ENCODE measurements at places on chromosomes 7 and 10.

- no peak overlapping the region for H3K27ac ChIP-seq
- no peaks in the 10 kb centered on the region for H3K36me3 ChIP-seq
- no peak for DNase-seq
- no peaks in the 10 kb centered on the region for H3K27me3 ChIP-seq
- H3K4me3 ChIP-seq: no peak overlapping the region
These were observed 35.1 kb upstream of the PCGF5 start for GRCh38 chr10:91185239-91185875.

- H3K4me3 ChIP-seq: no peak overlapping the region
- no peak for DNase-seq
- H3K27ac ChIP-seq: no peak overlapping the region
- peaks cover 7% of the 10 kb centered on the region for H3K27me3 ChIP-seq
- H3K4me1 ChIP-seq: peaks cover 7% of the 10 kb centered on the region
- H3K36me3 ChIP-seq: no peaks in the 10 kb centered on the region
These were observed 5.6 kb upstream of the DLG5 start for GRCh38 chr10:77932016-77932715.

DNA sequence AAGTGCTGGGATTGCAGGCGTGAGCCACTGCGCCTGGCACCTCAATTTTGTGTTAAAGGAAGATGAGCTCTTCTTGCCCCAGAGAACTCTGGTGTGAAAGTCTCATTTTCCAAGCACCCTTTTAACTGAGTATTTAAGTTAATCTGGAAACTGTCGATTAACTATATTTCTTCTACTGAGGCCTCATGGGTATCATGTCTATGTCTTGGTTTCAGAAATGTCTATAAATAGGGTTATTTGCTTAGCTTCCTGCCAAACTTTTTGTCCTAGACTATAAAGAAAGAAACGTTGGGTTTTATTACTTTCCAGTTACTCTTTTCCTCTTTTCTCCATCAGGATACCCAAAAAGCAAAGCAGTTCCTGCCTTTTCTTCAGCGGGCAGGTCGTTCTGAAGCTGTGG lies 102.4 kb downstream of the LRRC4 start:
- peaks cover 10% of the 10 kb centered on the region for H3K4me1 ChIP-seq
- no peak overlapping the region for H3K4me3 ChIP-seq
- no peaks in the 10 kb centered on the region for H3K27me3 ChIP-seq
- DNase-seq: no peak

DNA sequence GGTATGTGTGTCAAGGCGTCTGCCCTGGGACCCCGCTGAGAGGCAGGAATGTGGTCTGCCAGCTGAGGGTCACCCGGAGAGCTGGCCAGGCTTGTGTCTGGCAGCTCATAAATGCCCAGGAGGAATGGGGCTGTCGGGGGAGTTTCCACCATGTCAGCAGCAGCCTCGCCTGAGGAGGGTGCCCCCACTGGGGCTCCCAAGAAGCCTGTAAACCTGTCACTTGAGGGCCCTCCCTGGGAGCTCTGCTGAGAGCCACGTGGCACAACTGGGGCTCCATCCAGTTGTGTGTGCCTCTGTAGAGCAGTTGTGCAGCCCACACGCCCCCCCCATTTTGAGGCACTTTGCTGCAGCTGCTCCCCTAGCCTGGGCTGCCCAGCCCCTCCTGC lies 70.6 kb downstream of the NEURL1 start:
- no peaks in the 10 kb centered on the region for H3K4me1 ChIP-seq
- no peak for DNase-seq
- no peaks in the 10 kb centered on the region for H3K36me3 ChIP-seq
- peak overlapping the region; percentile 1 for H3K27ac ChIP-seq
- H3K4me3 ChIP-seq: no peak overlapping the region

DNA sequence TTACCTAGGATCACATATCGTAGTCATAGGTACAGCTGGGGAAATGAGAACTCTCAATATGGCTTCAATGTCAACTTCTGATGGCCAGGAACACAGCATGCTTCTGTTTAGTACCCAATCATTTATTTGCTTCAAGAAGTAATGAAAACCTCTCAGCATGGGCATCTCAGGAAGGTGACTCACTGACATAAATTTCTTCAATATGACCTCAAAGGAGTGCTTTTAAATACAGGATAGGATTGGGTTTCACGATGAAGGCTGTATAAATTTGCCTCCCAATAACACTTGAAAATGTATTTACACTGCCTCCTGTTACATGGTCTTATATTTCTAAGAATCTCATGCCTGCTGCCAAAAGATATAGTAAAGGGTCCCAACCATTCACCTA lies 15.1 kb downstream of the ITGA8 start:
- peaks cover 10% of the 10 kb centered on the region for H3K27me3 ChIP-seq
- H3K36me3 ChIP-seq: no peaks in the 10 kb centered on the region
- H3K27ac ChIP-seq: no peak overlapping the region
- no peaks in the 10 kb centered on the region for H3K4me1 ChIP-seq
- DNase-seq: no peak

- DNase-seq: no peak
- H3K4me1 ChIP-seq: no peaks in the 10 kb centered on the region
- H3K4me3 ChIP-seq: no peak overlapping the region
- no peak overlapping the region for H3K27ac ChIP-seq
These were observed 43.9 kb downstream of the TNS3 start for GRCh38 chr7:47537716-47538675.

GRCh38 chr7:152762056-152762455 lies 2.5 kb downstream of the ACTR3B start:
- H3K36me3 ChIP-seq: no peaks in the 10 kb centered on the region
- H3K4me3 ChIP-seq: no peak overlapping the region
- H3K27me3 ChIP-seq: no peaks in the 10 kb centered on the region

- H3K36me3 ChIP-seq: no peaks in the 10 kb centered on the region
- H3K4me1 ChIP-seq: no peaks in the 10 kb centered on the region
- no peak for DNase-seq
- H3K27me3 ChIP-seq: peaks cover 22% of the 10 kb centered on the region
These were observed 82.6 kb downstream of the GPR26 start for GRCh38 chr10:123748711-123749110.

DNA sequence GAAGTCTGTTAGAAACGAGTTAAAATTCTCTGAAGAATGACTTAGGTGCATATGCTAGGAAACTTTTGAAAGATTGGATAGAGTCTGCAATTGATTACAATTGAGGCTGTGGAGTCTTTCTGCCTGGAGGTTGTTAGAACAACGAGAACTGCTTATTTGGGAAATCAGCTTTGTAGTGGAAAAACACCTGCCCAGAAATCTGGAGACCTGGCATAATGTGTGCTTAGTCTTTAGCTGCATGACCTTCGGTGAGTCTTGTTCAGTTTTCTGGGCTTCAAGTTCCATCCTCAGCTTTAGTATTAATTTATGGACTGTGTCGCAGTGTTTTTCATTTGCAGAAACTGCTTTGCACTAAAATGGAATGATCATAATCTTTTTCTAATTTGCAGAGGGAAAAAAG lies 31.7 kb downstream of the CCNY start:
- DNase-seq: no peak
- no peaks in the 10 kb centered on the region for H3K36me3 ChIP-seq
- no peaks in the 10 kb centered on the region for H3K27me3 ChIP-seq
- no peak overlapping the region for H3K4me3 ChIP-seq

- H3K4me3 ChIP-seq: no peak overlapping the region
- no peaks in the 10 kb centered on the region for H3K4me1 ChIP-seq
- no peaks in the 10 kb centered on the region for H3K36me3 ChIP-seq
- H3K27ac ChIP-seq: no peak overlapping the region
- DNase-seq: no peak
- H3K27me3 ChIP-seq: peaks cover 11% of the 10 kb centered on the region
These were observed 84.6 kb downstream of the CACNB2 start for GRCh38 chr10:18224626-18225445.

DNA sequence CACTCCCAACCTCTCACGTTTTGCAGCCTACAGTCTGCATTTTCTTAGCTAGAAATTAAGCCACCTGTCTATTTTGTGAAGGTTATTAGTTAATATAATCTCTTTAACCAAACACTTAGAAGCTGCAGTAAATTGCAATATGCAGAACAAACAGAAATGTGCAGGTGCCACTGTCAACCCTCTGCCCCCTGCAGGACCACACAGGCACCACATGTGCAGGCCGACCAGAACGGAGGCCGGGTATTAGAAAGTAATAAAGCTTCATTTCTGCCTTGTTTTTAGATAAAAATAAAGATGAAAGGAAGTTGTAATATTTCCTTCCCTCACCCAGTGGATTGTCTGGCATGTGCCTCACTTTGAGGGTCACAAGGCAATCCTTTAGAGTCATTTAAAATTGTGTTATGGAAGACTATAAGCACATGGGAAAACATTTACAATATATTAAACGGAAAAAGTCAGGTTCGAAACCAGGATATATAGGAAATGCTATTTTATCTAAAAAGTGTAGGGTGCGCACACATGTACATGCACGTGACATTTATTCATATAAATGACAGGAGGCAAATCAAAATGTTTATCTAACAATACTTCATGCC lies 158.2 kb downstream of the ARHGAP12 start:
- H3K27ac ChIP-seq: no peak overlapping the region
- no peaks in the 10 kb centered on the region for H3K36me3 ChIP-seq
- no peaks in the 10 kb centered on the region for H3K4me1 ChIP-seq
- peaks cover 2% of the 10 kb centered on the region for H3K27me3 ChIP-seq
